ENCODE measurements at places on chromosomes 2 and 18.

GRCh38 chr18:74840492-74841167 lies 243.0 kb downstream of the ZNF407 start:
- DNase-seq, result no peak

- no peak for DNase-seq
Measured at GRCh38 chr2:3288470-3289170, 89.0 kb downstream of the EIPR1 start.

DNA sequence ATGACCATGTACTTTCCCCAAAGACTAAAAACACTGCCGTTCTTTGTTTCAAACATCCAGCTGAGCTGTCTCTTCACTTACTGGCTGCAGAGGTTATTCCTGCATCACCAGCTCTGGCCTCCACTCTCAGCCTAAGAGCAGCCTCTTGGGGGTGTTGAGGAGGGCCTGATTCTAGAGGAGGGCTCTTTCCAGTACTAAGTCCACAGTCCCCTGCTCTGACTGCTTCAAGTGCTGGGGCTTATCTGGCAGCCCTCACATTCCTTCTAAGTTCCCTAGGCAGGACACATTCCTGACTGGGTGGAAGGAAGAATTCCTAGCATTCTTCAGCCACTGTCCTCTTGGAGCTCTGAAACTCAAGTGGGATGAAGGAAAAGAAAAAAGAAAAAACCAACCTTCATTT lies 32.9 kb upstream of the EHBP1 start:
- DNase-seq, result no peak

GRCh38 chr2:165911231-165911630 lies 42.3 kb downstream of the TTC21B start:
- DNase-seq, result no peak

DNA sequence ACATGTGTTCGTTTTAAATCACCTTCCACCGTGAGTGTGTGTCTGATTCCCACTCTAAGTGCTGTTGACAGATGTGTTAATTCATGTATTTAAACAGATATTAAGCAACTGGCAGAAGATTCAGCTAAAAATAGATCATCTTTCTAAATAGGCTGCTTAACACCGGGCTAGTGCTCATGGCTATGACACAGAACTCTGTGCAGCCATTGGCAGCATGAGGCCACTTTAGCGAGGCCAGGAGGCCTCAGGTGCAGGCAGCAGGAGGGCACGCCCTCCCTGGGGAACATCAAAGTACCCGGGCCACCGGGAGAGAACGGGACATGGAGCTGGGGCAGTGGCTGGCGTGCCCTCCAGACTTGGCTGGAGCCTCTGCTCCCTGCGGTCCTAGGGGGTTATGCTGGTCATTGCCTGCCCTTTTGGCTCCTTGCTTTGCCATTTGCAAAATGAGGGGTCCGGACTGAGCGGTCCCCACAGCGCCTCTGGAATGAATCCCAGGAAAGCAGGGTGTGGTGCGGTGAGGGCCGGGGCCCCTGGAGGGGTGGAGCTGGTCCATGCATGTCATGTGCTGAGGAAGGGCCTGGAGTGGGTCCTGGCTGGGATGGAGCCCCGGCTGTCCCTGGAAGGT lies 62.8 kb upstream of the HDAC4 start:
- no peak for DNase-seq

- DNase-seq, result no peak
Measured at GRCh38 chr2:36530983-36531354, 67.0 kb downstream of the FEZ2 start.

GRCh38 chr2:48461721-48462120 lies 68.2 kb upstream of the STON1 start:
- no peak for DNase-seq

- no peak for DNase-seq
Measured at GRCh38 chr2:166381-166780, 97.5 kb downstream of the SH3YL1 start.

GRCh38 chr2:104584393-104584792 lies 269.5 kb upstream of the POU3F3 start:
- DNase-seq, result no peak

- no peak for DNase-seq
Measured at GRCh38 chr2:185802926-185803325, 64.3 kb downstream of the FSIP2 start.

- DNase-seq, result peak; percentile 85
Measured at GRCh38 chr2:173048897-173049661, 26.6 kb upstream of the MAP3K20 start.

DNA sequence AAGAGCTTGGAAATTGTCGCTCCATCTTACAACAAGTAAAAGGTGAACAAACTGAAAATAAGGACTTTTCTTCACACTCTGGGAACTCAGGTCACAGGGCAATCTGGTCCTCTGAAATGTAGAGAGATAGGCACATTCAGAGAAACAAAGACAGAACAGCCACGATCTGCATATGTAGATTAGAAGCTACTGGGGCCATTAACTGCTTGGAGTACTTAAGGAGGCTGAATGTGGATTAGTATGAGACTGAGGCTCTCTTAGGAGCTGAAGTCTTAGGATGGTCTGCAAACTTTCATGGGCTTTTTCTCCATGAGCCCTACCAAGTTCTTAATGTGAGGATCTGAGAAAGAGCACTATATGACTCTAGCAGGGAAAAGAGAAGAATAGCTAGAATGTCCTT lies 265.3 kb upstream of the NXPH2 start:
- no peak for DNase-seq

GRCh38 chr2:233395687-233396086 lies 41.4 kb downstream of the DGKD start:
- no peak for DNase-seq

DNA sequence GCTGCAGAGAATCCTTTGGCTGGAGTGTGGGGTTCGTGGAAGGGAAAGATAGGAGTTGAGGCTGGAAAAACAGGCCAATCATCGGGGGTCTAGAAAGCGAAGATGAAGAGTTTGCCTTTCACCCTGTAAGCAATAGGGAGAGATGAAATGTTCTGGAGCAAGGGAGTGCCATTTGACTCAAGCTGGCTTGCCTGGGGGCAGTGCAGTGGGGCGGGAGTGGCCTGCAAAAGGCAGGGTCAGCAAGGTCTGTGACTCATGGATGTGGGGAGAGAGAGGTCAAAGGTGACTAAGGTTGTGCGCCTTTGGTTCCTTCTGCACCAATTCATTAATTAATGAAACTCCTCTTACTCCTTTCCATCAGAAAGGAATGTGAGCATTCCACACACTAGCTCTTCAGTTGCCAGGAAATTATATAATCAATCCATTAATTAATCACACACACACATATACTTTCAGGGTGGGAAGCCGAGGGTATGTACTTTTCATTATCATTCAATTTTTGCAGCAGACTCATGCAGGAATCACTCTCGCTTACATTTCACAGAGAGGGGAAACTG lies 227.6 kb downstream of the MYCN start:
- no peak for DNase-seq

DNA sequence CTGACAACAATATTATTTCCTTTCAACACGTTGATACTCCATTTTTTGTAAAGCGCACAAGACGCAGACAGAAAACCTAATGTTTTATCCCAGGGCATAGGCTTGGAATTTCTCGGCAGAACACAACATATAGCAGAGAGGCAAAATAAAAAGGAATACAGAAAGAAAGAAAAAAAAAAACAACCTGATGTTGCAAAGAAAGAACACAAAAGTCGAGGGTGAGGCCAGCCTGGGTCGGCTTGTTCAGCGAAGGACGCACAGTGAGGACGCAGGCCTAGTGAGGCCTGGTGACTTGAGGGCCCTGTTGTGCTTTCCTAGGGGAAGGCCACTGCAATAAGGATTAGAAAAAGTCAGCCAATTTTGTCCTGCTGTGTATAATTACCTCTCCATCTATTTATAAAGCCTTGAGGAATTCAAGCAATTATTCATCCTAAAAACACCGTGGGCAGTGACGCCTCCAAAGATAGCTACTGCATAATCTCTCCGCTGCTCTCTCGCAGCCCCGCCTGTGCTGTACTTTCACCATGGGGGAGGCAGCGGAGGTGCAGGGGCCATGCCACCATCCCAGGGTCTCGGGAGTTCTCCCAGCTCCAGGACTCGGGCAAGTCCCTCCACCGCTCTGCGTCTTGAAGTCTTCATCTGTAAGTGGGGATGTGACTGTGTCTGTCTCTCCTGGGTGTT lies 61.9 kb upstream of the SH3RF3 start:
- DNase-seq, result peak; percentile 51

- no peak for DNase-seq
Measured at GRCh38 chr2:223283771-223284170, 231.8 kb downstream of the KCNE4 start.

DNA sequence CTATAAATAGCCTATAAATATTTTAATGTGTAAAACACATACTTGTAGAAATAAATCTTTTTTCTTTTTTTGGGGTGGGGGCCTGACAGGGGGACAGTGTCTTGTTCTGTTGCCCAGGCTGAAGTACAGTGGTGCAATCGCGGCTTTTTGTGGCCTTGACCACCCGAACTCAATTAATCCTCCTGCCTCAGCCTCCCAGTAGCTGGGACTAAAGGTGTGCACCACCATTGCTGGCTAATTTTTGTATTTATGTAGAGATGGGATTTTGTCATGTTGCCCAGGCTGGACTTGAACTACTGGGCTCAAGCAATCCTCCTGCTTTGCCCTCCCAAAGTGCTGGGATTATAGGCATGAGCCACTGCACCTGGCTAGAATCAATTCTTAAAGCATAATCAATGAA lies 37.6 kb downstream of the NPC1 start:
- DNase-seq, result no peak

DNA sequence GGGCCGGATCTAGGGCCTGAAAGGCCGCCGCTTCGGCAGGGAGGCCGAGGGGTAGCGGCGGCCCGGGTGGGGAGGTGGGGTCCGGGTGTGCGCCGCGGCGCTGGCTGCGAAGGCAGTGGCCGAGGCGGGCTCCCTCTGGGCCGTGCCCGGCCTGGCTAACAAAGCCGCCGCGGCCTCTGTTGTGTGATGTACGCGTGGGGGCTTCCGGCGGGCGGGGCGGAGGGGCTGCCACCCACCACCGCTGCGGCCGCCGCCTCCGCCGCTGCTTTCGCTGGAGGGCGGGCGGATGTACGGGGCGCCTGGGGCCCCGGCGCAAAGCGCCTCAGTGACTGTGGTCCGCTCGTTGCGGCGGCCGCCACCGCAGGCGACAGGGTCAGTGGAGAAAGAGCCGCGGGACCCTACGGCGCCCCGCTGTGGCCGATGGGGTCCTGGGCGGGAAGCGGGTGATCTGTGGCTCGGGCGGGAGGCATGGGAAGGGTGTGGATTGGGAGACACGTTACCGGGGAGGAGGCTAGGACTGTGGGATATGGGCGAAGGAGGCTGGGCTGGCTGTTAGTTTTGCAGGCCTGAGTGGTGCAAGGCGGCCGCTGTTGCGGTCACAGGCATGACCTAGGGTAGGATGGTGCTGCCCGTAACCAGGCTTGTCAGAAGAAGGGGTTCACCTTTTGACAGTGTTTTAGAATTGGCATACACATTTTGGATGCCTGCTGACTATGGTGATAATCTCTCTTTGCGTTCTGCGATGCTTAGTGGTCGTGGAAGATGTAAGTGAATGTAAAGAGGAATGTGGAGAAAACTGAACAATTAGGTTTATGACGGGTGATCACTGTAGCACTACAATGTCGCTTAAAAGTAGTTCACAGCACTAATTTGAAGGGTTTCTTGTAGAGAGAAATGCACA lies 662 bp downstream of the BZW1 start:
- peak; percentile 82 for DNase-seq

GRCh38 chr2:37656512-37657423 lies 14.7 kb downstream of the CDC42EP3 start:
- no peak for DNase-seq

DNA sequence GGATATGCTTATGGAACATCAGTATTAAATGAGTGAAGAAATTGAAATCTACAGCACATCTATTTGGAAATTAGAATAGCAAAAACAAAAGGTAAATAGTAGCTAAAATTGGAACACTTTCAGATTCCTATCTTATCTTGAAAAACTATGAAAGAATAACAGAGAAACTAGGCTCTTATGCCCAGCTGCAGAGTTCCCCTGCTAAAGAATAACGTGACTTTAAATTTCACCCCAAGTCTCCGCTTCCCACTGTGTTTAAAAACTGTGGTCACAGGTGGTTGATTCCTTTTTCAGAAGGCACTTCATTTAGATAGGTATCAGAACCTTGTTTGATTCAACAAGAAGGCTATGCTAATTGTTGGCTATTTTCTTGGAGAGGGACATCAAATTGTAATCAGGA lies 30.1 kb downstream of the ARHGAP28 start:
- DNase-seq, result no peak

GRCh38 chr2:149020432-149020851 lies 18.1 kb upstream of the LYPD6B start:
- DNase-seq, result no peak

DNA sequence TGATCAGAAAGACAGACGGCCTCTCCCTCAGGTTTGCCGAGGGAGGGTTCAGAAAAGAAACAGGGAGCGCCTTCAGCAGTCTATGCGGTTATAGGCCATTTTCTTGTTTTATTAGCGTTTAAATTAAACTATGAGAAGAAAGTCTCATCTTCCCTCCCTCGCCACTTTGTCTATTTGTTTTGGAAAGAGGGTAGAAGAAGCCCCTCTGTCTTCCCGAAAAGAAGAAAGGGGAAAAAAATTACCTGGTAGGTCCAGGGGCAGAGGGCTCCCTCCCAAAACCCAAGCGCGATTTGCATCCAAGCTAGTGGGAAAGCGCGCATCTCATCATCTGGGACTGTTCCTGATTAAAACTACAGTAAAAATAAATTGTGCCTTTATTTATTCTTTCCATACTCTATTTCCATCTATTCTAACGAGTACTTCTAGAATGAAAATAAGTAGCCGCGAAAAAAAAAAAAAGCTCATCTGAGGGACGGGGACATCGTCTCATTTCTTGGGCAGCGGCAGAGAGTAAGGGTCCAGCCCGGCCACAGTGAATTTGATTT lies 2.4 kb downstream of the PAX8 start:
- DNase-seq, result no peak

DNA sequence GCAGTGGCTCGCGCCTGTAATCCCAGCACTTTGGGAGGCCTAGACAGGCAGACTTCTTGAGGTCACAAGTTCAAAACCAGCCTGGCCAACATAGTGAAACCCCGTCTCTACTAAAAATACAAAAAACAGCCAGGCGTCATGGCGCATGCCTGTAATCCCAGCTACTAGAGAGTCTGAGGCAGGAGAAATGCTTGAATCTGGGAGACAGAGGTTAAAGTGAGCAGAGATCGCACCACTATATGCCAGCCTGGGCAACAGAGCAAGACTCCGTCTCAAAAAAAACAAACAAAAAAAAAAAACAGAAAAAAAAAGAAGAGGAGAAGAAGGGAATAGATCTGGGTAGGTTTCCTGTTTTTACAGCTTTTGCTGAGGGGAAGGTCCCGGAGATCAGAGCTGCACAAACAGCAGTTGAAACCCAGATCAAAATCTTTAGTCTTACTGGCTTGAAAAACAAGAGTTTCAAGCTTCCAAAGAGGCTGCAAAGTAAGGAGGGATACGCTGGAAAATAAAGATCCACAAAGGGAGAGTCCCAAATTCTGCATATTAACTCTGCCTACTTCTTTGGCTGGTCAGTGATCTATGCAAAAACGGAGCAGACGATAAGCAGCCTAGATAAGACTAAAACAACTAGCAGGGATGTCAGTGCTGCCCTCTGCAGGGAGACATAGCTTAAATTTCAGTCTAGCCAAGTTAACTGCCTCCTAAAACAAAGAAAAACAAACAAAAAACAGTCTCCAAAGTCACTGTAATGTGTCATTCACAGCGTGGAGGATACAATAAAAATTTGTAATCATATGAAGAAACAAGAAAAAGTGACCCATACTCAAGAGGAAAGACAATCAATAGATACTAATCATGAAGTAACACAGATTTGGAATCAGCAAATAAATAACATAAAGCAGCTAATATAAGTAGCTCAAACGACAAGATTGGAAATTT lies 74.1 kb downstream of the TLK1 start:
- DNase-seq, result peak; percentile 76

GRCh38 chr2:31012406-31012805 lies 125.8 kb downstream of the GALNT14 start:
- DNase-seq, result no peak

All from NCI-H82 (cell line).